ENCODE measurements at places on chromosomes 5 and 9.

GRCh38 chr9:122386311-122386872 lies 15.6 kb downstream of the PTGS1 start:
- no peak for DNase-seq

GRCh38 chr5:58327289-58327688 lies 132.6 kb downstream of the PLK2 start:
- no peak for DNase-seq

DNA sequence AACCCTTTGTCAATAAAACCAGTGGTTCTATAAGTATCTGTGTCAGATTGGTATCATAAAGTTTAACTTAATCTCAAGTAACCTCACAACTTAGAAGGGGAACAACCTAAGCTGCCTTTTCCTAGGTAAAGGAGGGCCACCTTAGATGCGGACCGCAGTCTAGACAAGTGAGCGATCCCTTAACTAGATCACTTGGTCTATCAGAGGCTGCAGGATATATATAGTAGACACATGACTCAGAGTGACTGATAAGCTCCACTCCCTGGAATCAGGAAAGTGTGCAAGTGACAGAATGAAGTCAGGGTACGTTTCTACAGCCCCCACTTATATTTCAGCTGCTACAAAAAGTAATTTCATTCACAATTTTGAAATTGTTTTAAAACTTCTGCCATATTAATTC lies 7.4 kb downstream of the REEP5 start:
- DNase-seq = peak; percentile 60

- peak; percentile 42 for DNase-seq
Observed at GRCh38 chr5:90866333-90866732, 307.7 kb downstream of the ADGRV1 start.

DNA sequence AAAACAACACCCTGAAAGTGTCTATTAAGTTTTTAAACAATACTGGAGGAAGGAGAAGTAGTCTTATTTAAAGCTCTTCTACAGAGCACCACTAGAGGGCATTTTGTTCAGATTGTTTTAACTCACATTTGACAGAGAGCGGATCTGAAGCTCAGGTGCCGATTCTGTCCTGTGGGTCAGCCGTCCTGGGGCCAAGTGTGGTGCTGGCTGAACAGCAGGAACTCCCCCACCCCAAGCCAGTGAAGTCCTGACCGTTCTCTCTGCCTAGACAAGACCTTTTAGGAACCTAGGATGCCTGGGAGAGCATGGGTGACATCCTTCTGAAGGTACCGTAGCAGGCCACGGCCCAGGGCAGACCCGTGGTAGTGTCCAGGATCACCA lies 3.9 kb downstream of the EXOC3 start:
- DNase-seq = peak; percentile 47

GRCh38 chr9:135664801-135665794 lies 2.0 kb downstream of the LCN9 start:
- DNase-seq = no peak

GRCh38 chr5:135977375-135977928 lies 22.7 kb upstream of the LECT2 start:
- peak; percentile 39 for DNase-seq

DNA sequence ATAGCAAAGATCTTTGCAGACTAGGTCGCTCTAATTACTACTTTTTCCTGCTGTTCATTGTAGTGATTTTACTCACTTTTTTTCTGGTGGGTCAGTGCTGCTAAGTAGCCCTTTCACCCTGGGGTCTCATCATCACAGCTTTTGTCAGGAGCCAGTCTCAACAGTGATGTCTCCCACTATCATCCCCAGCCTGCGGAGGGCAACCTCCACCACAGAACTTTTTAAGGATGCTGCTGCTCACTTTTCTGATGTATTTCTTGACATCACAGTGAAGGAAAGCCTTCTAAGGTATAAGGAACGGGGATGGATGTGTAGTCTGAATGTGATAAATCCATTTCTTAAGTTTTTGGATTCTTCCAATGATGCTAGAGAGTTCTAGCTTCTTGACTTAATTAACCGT lies 242.5 kb upstream of the RIOK2 start:
- DNase-seq = peak; percentile 27

DNA sequence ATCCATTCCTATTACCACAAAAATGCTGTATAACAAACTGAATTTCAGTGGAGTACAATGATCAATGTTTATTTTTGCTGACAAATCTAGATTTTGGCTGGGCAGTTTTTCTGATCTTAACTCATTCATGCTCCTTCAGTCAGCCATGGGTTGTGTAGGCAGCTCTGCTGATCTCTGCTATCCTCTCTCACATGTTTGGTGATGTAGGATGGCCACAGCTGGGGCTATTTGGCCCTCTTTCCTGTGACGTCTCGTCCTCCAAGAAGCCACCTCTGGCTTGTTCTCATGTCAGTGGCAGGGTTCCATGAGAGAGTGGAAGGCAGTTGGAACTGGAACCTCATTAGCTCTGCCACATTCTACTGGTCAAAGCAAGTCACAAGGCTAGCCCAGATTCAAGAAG lies 8.9 kb downstream of the NLN start:
- DNase-seq = no peak

- no peak for DNase-seq
Observed at GRCh38 chr9:72537671-72538070, 16.3 kb downstream of the TMC1 start.

- DNase-seq = no peak
Observed at GRCh38 chr9:79149585-79149984, 422.2 kb upstream of the TLE4 start.

Measured in iris pigment epithelial cell (primary cell).